NCI-H774 (cell line): ENCODE measurements at places on chromosomes 1 and 21.

DNA sequence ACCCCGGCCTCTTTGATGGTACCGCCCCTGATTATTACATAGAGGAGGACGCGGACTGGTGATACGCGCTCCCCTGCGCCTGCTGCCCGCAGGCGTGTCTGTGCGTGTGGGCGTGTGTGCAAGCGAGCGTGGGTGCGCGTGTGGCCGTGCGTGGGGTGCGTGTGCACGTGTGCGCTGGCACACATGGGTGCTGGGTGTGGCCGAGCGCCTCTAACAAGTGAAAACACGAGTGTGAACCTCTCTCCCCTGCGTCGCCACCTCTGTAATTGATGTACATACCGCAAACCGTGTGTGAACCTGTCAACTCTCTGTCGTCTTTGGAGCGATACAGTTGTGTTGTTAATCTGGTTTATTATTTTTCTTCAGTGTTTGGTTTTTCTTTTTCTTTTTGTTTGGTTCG is 87.8 kb upstream of the TMEM51 start:
- no peak for DNase-seq

DNA sequence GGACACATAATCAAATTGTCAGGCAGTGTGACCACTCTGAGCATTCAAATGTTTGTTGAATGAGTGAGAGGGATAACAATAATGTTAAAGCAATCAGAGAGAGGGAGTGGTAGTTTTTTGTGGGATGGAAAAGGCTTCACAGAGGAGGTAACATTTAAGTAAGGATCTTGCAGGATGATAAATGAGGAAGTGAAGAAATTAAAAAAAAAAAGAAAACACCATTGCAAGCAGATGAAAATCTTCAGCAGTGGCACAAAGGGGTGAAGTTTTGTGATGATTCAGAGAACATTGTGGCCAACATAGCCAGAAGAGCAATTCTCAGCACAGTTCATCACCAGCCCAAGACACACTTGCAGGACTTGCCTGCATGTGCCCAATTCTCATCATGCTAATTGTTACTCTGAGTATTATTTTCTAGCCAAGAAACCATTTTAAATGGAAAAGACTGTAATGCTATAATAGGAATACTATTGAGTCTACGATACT is 35.0 kb downstream of the OVGP1 start:
- DNase-seq = no peak

GRCh38 chr1:19814681-19815503 is at the start of gene RNF186:
TSS of gene RNF186 (minus strand) at chr1:19815283. CDS start at chr1:19815101, 182 bp downstream.
- DNase-seq = peak; percentile 7

DNA sequence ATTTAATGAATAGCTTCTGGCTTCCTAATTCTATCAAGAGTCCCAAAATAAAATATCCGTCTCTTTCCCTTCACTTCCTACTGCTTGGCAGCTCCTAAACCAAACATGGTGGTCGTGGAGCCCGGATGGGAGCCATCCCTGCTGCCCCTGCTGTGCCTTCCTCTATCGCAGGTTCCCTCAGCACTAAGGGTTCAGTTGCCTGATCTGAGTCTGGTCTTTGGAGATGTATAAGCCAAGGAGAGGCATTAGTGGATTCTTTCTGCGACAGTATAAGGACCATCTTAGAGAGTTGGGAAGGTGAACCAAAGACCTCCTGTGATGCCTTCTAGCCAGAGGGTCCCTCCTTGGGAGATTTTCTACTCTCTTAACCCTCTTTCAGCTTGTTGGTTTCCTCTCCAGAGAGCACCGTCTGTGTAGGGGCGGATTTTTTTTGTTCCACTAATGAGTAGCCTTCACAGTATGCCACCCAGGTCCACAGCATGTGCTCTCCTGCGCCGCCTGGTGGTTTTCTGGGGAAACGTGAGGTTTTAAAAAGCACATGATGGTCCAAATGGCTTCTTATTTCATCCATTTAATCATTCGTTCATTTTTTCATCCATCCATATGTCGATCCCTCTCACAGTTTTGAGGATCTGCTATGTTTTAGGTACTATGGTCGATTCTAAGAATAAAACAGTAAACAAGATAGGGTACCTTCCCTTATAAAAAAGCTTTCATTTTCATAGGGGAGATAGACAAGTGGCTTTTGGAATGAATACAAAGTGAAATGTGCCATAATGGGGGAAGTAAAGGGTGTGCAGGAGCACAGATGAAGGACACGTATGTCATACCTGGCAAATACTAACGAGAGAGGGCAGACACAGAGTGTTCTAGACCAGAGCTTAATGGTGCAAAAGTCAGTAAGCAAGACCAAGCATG is 71.0 kb downstream of the NFASC start:
- DNase-seq = peak; percentile 56

DNA sequence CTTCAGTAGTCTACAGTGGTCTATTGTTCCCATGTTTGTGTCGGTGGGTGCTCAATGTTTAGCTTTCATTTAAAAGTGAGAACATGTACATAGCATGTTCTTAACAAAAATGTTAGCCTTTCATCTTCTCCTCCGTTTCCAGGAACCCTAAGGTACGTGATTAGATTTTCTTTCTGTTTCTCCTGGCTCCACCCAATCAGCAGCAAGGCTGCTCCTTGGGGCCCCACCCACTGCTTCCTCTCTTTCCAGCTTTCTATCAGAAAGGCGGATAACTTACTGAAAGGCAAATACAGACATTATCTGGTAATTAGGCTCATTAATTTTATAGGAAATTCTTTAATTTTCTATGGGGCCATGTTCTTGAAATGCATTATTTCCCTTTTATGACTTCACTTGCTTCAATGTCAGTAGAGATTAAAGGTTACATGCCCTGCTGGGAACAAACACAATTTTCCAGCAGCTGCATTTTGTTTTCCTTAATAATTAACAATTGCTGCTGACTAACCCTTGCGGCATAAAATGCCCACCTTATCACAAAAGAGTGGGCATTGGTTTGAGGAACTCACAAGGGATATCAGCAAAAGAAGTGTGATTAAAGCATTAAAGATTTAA is 324.9 kb upstream of the SNX7 start:
- DNase-seq = no peak

GRCh38 chr1:212437179-212437798 is 4.6 kb downstream of the NENF start:
- DNase-seq = no peak

DNA sequence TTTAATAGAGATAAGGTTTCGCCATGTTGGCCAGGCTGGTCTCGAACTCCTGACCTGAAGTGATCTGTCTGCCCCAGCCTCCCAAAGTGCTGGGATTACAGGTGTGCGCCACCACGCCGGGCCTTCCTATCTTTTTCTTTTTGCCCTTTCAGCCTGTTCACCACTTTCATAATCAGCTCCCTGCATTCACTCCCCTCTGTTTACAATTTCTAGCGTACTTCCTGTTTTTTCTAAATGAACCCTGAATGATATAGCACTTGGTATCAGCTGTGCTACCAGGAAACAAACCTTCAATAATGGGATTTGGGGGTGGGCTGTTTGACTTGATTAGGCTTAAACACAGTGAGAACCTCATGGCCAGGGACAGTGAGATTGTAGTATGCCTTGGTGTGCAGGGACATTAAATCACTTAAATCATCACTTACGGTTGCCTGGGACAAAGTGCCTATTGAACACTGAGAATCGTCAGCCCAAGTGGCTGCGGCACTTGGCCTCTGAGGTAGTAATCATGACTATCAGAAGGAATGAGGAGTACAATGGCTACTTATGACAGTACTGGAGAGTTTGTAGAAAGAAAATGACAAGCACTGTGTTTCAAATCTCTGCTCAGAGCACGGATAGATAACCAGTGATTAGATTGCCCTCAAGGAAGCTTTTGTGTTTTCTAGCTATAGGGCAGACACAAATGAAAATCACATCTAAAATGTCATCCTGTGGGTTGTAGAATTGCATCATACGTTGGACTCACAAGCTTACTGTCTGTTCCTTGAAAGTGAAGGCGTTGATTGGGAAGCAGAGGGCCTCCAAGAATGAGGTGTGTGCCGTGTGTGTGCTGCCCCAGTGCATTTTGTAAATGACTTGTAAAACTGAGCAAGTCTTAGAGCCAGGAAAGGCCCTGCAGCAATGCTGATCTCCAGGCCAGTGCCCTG is 661.8 kb downstream of the MATN1 start:
- no peak for DNase-seq
